Stimulated activated CD4-positive, alpha-beta T cell treated with anti-CD3 and anti-CD28 coated beads, Interleukin-4, amount 100 ng/mL, for 1 hour (primary cell): ENCODE measurements at places on chromosomes 7 and 10.

DNA sequence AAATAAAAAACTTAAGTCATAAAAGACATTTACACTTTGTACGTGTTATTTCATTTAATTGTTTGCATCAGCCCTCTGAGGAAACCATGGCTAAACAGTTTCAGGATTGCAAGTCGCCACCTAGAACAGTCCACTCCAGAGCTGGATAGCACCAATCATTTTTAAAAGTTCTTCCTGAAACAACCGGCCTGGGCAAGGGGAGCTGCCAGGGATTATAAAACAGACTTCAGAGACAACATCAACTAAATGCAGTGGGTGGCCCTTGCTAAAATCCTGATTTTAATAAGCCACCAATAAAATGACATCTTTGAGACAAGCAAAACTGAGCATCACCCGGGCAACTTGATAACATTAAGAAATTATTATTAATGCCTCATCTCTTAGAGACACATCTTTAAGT is 13.5 kb downstream of the DLG5 start:
- DNase-seq: no peak

GRCh38 chr10:88918191-88918905 is 34.2 kb downstream of the ACTA2 start:
- no peak for DNase-seq

- no peak for DNase-seq
Observed at GRCh38 chr7:81973117-81973516, 203.3 kb upstream of the HGF start.

DNA sequence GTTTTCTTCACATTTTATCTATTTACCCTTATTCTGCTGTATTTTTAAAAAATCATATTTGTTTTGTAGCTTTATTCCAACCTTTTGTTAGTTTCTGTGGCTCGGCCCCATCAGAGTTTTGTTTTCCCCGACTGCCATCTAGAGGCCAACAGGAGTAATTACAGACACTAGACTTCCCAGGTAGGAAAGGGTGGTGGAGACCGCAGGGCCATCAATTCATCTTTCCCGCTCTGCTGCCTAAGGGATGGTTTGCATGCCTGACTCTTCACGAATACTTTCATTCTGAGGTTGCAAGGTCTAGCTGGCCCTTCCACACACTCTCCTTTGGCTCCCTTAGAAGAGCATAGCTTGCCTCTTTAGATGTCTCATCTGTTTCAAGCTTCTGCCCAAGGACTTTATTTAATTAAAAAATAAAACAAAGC is 38.3 kb downstream of the LYZL2 start:
- peak; percentile 5 for DNase-seq

DNA sequence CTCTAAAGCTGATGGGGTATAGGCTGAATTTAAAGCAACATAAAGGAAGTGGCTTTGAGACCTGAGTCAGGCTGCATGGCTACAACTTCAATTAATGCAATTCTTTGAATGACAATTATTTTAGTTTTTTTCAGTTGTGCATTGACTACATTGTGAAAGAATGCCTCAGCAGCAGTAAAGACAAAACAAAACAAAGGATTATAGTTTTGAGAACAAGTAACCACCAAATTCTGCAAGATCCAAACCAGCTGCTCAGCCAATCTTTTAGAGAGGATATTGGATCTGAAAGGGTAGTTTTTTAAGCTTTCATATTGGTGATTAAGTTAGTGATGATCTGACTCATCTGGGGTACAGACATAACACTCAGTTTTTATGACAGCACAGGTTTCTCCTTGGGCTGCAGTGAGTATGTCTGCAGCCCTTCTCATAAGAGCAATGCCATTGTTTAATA is 40.6 kb upstream of the ABCA13 start:
- no peak for DNase-seq

- no peak for DNase-seq
Observed at GRCh38 chr7:36207451-36208291, 54.6 kb downstream of the EEPD1 start.

DNA sequence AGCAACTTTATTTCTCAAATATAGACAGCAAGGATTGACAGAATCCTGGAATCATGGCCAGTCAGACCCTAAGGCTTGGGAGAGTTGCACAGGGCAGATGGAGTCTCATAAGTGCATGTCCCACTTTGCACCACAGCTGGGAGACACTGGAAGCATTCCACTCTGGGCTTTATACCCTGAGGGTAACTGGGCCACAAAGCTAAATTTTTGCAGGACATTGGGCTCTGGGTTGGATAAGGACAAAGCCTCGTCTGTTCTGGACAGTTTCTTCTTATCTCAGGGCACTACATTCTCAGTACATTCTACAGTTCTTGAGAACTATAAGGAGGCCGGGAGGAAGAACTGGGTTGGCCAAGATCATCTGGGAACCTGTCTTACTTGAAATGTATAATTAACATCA is 158.3 kb upstream of the IGFBP3 start:
- no peak for DNase-seq

GRCh38 chr7:21616796-21617436 is 74.1 kb downstream of the DNAH11 start:
- no peak for DNase-seq

DNA sequence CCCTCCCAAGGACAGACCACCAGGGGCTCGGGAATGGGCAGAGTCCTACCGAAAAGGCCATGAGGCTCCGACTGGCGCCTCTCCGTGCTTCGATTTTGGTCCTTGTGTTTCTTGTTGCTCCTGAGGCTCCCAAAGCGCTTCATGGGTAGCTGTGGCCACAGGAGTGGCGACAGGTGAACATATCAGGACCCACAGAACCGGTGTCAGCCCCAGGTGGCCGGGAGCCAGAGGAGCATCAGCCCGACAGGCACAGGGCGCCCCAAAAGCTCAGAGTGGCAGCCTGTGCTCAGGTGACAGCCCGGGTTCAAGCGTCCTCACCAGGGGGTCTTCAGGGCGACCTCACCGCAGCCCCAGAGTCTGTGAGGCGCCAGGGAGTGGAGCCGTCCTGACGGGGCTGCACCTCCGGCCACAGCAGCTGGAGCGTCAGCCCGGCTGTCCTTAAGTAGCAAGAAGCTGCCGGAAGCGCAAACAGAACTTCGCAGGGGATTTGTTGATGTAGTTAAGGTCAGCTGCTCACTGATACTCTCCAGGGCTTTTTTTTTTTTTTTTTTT is 141.0 kb downstream of the PRKAG2 start:
- DNase-seq: no peak

DNA sequence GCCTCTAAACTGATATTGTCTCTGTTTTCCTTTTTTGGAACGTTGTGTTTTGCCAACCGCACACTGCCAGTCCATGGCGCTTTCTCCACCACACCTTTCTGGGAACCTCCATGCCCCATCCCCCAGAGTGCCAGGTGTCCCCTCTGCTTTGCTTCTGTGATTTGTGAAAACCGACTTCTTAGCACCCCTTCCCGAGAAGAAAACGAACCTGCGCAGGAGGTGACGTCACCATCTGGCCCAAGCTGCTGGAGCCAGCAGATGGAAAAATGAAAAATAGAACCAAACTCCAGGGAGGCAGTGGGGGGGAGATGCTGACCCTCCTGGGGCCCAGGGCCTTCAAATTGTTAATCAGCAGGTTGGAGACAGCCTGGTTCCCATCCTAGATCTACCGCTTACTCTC is 103.8 kb downstream of the HTR5A start:
- no peak for DNase-seq

DNA sequence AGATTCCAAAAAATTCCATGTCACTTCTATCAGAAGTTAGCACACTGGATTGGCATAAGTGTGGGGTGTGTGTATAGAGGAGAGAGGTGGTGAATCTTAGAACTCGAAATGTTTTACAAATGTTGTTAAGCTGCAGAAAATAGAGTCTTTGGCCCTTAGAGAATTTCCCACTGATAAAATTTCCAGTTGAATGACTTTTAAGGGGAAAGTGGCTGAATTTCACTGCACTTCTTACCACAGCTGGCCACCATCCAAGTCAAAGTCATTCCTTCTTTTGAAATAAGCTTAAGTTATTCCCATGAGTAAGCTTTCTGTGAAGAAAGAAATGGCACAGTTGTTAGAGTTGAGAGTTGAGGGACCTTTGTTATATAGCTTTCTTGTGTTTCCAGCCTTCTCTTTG is 13.9 kb downstream of the VCL start:
- no peak for DNase-seq

DNA sequence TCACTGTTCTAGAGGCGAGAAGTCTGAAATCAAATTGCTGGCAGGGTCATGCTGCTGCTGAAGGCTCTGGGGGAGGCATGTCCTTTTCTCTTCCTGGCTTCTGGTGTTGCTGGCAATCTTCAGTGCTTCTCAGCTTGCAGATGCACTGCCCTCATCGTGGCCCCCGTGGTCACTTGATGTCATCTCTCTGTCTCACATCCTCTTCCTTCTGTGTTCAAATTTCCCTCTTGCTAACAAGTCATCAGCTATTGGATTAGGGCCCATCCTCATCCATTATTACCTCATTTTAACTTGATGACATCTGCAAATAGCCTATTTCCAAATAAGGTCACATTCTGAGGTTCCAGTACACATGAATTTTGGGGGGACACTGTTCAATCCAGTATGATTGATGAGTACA is 36.6 kb upstream of the SRGN start:
- no peak for DNase-seq

DNA sequence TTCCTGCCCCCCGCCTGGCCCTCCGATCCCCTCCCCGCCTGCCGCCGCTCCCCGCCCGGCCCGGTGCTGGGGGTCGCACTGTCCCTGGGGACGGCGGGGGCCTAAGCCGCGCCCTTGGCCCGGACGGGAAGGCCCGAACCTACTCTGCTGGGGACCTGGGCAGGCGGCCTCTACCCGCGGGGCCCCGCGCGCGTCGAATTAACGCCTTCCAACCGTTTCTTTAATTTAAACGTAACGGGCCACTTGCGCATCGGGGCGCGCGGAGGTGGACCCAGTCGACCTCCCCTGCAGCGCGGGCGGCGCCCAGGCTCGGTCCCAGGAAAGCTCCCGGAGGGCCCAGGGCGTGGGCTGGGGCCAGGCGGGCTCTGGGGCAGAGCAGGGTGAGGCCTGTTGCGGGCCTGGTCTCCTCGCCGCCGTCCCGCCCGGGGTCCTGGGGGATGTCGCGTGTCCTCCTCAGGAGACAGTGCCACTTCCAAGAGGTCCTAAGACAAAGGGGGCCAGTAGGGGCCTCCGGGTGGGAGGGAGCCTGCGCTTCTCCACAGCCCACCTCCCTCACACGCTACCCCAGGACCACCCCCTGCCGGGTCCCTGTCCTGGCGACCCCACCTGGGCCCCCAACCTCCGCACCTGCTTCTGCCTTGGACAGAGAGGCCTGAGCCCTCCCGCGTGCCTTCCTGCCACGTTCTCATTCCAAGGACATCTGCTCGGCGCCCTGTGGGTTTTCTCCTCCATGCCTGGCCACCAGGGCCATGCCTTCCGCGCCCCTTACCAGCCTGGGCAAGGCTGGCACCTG is 658 bp upstream of the PTPRN2 start:
- no peak for DNase-seq

- DNase-seq: no peak
Observed at GRCh38 chr7:106273009-106273668, 11.6 kb downstream of the NAMPT start.

- DNase-seq: no peak
Observed at GRCh38 chr7:152076940-152077933, 51.8 kb downstream of the GALNT11 start.

DNA sequence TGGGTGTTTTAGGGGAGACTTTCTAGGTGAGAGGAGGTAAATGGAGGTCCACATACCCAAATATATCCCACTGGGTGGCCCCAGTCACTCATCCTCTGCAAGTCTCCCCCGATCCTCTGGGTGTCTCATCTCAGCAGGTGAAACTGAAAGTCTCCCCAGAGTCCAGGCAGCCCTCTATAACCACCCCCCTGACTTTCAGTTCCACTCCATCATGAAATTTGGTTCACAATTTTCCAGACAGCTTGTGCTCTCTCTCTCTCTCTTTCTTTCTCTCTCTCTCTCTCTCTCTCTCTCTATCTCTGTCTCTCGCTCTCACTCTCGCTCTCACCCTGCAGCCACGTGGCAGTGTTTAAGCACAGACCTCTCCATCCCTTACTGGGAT is 56.7 kb upstream of the ELN start:
- no peak for DNase-seq

- DNase-seq: no peak
Observed at GRCh38 chr10:16417341-16417740, 19.5 kb upstream of the PTER start.

- no peak for DNase-seq
Observed at GRCh38 chr10:95208702-95209391, 14.8 kb downstream of the ACSM6 start.

- DNase-seq: no peak
Observed at GRCh38 chr7:96055717-96056116, 266.2 kb downstream of the SLC25A13 start.

DNA sequence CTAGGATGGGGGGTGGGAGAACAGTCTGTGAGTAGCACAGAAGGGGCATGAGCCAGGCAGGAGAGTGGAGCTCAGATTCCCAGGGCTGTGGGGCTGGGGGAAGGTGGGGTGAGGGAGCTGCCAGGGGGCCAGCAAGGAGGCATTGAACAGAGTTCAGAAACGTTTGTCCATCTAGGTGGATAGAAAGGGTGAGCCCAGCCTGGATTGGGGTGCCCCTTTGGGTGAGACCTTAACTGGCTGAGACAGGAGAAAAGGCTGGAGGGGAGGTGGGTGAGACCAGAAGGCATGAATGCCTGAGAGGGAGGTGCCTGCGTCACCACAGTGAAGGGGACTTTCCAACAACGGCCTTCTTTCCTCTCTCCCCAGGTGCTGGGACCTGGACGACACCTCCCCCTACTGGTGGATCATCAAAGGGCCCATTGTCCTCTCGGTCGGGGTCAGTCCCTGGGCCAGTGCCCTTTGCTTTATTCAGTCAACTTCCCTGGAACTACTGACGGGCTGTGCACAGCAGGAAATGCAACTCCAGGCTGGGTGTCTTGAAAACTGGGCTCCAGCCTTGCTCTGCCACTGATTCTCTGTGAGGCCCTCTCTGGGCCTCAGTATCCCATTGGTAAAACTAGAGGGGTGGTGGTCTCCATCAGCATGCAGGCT is 11.0 kb downstream of the GHRHR start:
- DNase-seq: peak; percentile 24

DNA sequence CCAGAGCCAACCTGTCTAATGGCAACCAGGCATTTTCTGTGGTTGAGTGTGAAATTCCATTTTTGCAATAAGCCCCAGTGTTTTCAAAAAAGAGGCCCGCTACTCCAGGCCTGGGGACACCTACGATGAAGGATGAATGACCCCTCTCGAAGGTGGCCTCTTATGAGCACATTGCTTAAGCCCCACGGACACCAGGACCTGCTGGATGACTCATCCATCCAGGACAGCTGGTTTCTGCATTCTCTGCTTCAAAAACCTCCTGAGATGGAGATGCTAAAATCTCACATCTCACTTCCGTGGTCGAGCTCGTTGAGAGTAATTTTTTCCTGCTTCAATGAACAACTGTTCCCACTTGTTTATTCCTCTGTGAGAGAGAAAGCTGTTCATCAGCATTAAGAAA is 150.2 kb upstream of the FZD8 start:
- DNase-seq: no peak
